ENCODE measurements at places on chromosomes 1 and 21.

DNA sequence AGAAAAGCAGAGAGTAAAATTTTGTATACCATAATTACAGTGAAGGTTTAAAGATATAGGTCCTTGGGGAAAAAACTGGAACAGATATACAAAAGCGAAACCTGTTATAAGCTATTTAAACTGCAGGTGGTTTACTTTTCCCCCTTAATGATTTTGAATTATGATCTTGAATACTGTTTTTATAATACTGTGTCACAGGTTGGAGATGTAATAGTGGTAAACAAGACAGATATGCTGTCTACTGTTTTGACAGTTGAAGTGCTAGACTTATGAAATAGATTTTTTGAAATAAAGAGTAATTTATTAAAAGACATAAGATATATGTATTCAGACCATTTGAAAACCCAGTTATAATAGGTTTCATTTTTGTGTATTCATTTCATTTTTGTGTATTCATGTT lies 129.4 kb downstream of the CD247 start:
- no peak for DNase-seq

- no peak for DNase-seq
Observed at GRCh38 chr21:29641635-29642550, 297.9 kb downstream of the GRIK1 start.

DNA sequence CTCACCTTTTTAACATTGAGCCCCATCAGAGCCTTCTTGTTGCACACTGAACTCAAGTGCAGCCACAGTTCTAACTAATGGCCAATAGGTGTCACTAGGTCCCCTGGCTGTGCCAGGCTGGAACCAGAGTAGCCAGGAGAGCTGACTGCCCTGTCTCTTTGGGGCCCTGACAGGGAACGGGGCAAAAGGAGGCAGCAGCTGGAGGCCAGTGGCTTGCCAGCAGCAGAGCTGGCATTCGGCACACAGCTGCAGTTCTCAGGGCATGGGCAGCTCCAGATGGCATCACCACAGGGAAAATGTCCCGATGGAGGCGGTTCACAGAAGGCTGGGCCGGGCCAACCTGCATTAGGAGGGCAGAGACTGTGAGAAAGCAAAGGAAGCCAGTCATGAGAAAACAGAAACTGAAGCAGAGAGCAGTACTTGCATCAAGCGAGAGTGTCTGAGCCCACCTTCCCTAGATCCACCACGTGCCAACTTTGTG lies 188.6 kb downstream of the FCRL5 start:
- DNase-seq, result no peak

- DNase-seq, result no peak
Observed at GRCh38 chr21:45248893-45249381, 38.8 kb downstream of the POFUT2 start.

DNA sequence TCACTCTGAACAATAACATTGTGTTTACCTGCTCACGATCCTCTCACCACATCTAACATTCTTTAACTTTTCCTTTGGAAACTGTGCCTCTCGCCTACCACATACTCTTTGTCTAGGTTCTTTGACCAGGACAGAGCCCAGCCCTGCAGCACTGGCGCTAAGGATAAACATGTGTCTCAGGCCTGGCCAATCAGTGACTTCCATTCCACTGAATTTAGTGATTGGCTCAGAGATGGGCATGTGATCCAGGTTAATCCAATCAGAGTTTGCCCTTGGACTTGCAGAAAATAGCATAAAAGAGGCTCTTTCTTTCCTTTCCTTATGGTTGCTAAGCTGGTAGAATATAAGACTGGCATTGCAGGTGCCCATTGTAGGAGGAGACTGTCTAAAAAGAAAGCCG lies 605.7 kb downstream of the MATN1 start:
- no peak for DNase-seq

DNA sequence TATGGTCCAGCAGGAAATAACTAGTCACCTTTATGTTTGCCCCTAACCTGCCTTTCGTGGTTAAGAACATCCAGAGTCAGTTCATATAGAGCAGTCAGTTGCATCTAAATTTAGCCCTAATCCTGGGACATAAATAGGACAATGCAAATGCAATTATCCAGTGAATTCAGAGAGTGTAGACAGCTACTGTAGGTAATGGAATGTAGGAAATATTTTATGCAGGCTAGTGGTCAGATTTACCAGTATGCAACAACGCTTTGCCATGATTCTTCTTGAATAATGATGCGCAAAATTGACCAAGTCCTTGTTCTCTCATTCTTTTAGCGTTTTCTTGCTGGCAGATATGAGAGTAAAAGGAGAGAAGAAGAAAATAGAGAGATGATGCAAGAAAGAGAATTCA lies 165.4 kb downstream of the LMX1A start:
- no peak for DNase-seq

DNA sequence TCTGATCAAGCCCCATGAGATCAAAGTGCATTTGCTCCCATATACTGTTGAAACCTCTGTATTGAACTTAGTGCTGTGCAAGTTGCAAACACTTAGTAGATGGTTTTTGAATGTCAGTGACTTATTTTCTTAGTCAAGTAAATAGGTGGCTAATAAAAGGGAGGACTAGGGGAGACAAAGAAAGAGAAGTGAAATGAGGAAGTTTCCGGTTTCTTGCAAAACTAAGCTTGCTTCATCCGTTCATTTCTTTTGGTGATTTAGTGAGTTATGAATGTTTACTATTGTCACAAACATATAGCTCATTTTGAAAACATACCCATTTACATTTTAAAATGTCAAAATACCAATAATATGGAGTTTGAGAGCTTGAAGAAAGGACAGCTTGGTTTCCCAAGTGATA lies 23.0 kb downstream of the ADAMTS5 start:
- no peak for DNase-seq

DNA sequence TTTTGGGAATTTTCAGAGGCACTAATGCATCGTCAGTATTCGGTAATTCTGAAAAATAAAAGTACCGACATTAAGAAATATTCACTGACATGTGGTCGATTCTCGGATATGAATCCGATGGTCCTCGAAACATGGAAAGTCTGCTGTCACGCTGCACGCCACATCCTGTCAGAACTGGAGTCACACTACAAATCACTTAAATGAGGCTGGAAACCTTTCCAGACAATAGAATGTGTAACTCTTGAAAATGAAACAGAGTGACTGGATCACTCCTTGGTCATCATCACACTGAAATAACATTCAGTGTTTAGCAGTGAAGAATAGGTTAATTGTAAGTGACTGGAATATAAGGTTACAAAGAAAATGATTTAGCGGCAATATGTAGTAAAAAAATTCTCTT lies 620.1 kb upstream of the ADAMTS5 start:
- DNase-seq, result no peak

- DNase-seq, result peak; percentile 16
Observed at GRCh38 chr1:78619803-78620579, at the start of gene IFI44L. TSS of gene IFI44L (plus strand) at chr1:78620448. CDS start at chr1:78627916, 7,468 bp downstream.

All from T-helper 22 cell (primary cell).